ENCODE measurements at places on chromosomes 16 and 17.

DNA sequence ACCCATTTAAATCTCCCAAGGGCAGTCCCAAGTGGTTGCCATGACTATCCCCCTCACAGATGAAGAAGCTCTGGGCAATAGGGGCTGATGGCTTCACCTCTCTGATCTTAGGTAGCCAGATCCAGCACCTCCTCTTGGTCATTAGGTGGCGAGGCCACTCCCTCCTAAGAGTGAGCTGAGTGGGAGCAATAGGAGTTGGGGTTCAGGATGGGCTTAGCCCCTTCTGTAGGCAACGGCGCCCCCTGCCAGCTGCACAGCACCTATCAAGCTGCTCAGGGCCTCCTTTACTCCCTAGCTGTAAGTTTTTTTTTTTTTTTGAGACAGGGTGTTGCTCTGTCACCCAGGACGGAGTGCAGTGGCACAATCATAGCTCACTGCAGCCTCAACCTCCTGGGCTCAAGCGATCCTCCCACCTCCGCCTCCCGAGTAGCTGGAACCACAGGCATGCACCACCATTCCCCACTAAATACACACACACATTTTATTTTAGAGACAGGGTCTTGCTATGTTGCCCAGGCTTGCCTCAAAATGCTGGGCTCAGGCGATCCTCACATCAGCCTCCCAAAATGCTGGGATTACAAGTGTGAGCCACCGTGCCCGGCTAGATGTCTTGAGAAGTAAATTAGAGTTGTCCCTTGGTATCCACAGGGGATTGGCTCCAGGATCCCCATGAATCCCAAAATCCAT lies 3.5 kb upstream of the RRAD start:
- peak; percentile 60 for DNase-seq

DNA sequence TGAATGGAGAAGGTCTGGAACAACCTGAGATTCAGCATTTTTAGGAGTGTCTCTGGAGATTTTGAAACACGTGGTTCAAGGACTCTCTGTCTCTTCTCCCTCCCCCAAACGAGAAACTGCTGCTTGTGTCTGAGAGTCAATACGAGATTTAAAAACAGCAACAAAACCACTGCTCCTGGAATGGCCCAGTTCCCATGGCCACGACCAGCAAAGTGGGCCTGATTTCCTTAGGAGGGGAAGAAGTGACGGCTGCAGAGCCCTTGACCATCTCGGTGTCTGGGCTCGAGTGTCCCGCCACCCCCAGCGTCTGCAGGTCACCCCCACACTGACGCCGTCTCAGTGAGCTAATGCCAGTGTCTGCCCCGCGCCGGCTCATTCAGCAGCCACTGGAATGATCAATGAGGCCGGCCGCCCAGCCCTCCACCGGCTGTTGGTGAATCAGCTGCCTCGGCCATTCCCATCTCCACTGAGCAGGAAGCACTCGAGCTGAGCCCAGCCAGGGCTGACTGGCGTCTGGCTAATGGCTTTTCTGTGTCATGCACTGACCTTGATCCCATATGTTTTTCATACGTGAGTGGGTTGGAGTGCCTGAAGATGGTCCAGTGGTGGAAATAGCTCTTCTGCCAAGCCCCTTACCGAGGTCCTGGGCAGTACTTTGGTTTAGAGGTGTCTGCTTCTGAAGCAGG lies 151.8 kb downstream of the PITPNC1 start:
- DNase-seq: peak; percentile 88

DNA sequence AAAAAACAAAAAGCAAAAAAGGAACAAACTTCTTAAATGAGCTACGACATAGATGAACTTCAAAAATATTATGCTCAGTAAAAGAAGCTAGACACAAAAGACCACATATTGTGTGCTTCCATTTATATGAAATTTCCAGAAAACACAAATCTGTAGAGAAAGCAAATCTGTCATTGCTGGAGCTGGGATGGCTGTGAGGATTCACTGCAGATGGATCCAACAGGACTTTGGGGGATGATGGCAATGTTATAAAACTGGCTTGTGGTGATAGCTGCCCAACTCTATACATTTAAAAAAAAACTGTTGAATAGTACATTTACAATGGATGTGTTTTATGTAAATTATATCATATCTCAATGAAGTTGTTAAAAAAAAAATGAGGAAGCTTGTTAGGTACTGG lies 52.6 kb upstream of the MAP3K14 start:
- DNase-seq: no peak

DNA sequence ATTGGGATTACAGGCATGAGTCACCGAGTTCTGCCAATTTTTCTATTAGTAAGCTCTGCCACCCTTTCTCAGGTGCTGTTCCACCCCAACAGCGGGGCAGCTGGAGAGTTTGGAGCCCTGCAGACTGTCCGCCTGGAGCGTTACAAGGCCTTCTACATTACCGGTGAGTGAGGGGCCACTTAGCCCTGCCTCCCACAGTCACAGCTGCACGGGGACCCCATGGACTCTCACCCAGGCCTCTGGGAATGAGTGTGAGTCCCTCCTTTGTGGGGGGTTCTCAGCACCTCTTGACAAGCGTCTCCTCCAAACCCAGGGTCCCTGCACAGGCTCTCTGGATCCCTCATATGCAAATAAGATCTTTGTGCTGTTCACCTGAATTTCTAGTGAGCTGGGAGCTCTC lies 56.0 kb downstream of the WIPI1 start:
- no peak for DNase-seq

DNA sequence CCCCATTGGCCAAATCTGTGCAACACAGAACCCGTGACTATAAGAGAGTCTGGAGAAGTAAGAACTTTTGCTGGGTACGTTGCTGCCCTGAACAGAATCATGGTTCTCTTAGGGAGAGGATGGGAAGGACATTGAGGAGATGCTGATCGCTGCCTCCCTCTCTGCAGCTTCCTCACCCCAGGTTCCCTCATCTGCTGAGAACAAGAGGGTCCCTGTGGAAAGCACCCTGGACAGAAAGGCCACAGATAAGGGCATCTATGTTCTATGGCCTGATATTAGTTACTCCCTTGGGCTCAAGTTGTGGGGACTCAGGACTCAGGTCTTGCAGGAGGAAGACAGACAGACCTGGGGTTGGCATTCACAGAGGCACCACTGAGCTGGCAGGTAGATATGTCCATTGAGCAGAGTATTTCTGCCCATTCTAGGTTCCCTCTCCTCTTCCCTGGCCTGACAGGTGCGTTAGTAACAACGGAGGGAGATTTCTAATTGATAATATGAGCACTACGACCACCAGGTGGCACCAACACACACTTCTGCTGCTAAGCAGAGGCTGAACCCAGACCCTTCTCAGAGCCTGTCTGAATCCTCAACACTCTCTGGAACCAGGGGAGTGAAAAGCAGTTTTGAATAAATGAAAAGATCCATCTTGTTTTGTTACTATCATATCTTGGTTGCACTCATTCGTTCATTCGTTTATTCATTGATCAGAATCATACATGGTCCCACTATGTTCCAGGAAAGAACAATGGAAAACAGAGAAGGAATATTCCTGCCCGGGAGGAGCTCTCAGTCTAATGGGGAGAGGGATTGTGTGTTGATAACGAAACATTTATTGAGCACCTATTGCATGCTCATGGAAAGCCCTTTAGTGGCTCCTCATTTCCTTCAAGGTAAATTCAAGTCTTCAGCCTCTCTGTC lies 56.4 kb downstream of the SLC6A2 start:
- peak; percentile 44 for DNase-seq

Measured in EL (cell line).